Skin of body (tissue), 3 donors: ENCODE measurements at places on chromosomes 3 and 15.

- no peak for DNase-seq
Observed at GRCh38 chr3:127123533-127123932, 69.4 kb upstream of the PRR23E start.

DNA sequence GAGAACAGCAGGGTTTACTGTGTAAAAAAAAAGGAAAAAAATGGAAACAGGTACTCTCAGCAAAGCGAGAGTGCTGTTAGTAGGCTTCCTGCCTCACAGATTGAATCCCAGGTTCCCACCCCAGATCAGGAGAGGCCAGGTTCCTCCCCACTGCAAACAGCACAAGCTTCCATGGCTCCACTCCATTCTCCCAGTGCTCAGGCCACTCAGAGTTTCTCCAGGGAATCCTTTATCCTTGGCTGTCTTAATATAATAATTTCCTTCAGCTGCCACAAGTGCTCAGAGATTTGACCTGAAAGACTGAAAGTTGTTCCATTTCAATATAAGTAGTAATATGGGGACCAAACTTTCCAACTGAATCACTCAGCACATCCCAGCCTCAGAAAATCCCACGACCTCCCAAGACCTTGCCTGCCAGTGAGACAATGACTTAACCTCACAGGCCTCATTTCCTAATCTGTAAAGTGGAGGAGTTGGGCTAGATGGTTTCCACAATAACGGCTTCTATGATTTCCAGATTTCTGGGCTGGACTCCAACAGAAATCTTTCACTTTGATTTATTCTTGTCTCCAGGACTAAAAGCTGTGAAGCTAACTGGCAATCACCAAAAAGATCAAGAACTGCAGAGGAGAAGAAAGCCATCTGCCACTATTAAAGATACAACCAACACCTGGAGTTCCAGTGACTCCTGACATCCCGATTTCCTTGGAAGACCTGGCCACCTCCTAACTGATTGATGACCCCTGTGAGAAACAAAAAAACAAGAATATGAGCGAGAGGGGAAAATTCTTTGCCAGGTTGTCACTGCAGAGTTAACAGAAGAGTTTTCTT, 289.5 kb downstream of the NEK10 start:
- DNase-seq, result no peak

DNA sequence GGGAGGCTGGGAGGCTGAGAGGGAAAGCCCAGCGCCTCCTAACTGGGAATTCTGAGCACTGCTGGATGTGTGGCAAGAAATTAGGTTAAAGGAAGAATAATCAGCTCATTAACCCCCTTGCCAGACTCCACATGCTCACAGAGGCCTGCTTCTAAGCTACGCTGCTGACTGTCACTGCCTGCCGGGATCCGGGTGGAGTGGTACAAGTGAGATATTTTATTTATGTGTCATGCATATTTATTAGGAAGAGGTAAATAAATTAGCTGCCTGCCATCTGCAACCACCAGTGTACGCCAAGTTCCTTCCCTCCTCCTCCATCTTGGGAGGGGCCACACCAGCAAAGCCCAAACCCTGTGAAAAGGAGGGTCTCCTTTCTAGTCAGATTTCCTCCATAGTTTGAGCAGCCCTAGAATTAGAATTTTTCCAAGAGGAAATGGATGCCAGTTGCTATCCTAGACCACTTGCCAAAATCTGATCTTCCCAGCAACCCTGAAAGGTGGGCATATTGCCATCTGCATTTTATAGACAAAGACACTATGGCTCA, 43.5 kb upstream of the GRIP2 start:
- DNase-seq, result no peak

- peak; percentile 43 for DNase-seq
Observed at GRCh38 chr3:113097960-113098447, 107.2 kb downstream of the GTPBP8 start.

DNA sequence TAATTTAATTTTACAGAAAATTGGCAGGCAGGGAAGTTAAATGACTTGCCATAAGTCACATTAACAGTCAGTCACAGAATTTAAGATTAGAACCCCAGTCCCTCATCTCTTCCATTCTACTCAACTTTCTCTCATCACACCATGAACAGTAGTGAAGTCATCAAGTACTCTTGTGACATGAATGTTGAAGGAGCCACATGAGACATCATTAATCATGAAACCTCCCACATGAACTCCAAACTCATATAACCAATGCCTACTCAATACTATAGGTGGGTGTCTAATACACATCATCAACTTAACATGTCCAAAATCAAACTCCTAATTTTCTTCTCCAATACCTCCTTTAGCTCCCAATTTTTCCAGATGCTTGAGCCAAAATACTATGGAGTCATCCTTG, 19.5 kb downstream of the PHC3 start:
- DNase-seq, result no peak
